ENCODE measurements at places on chromosomes 5 and 9. TPM values are rescaled to one million over a fixed set of nuclear protein-coding genes. Genes with fewer than 3 reads are reported as not detected.

The LCN1 gene
- polyA plus RNA-seq = 1.2 TPM

The SPATA31A6 gene
- 0.05 TPM for polyA plus RNA-seq

The COMMD10 gene
- polyA plus RNA-seq = 28.7 TPM

The SMAD5 gene
- 12.2 TPM for polyA plus RNA-seq

The DND1 gene
- polyA plus RNA-seq = 5.0 TPM

The NUTM2F gene
- polyA plus RNA-seq = 0.05 TPM

The TRIM7 gene
- 5.3 TPM for polyA plus RNA-seq

The SPEF2 gene
- polyA plus RNA-seq = 8.6 TPM

The SOWAHA gene
- 4.3 TPM for polyA plus RNA-seq

The C9 gene
- polyA plus RNA-seq = 0.05 TPM

The SHISAL2B gene
- polyA plus RNA-seq = 0.32 TPM

The DIPK1B gene
- polyA plus RNA-seq = 6.8 TPM

The INSL4 gene
- polyA plus RNA-seq = 0.18 TPM

The TMEM215 gene
- polyA plus RNA-seq = 0.02 TPM

The DPYSL3 gene
- polyA plus RNA-seq = 9.2 TPM

The PCDHB15 gene
- polyA plus RNA-seq = 0.66 TPM
